Liver (tissue), 10 donors: ENCODE measurements at places on chromosomes 2 and 18.

DNA sequence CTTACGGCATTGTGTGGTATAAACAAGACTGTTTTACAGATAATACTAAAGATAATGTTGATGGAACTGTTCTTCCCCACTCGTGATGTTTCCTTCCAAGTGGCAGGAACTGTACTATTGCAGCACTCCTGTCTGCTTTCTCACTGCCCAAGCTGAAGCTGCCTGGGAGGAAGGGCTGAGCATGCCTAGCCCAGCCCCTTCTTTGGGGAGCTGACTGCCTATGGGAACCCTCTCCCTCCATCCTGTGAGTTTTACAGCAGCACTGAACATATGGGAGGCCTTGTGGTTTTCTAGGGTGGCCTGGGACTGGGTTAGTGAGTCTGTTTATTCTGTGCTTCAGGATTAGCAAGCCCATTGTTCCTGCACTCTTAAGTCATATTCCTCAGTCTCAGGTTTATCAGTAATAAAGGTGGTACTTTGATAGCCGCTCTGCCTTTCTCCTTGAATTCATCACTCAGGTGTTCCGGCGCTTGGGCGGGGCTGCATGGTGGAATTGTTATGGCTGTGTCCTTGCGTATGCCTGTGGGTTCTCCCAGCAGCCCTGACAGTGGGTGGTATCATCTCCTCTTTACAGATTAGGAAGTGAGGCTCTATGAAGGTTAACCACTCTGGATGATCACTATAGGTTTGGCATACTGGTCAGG, 379.7 kb downstream of the PTPRM start:
- no peaks in the 10 kb centered on the region for H3K27me3 ChIP-seq
- no peaks in the 10 kb centered on the region for H3K4me1 ChIP-seq
- H3K27ac ChIP-seq: no peak overlapping the region

- H3K27ac ChIP-seq: peak overlapping the region; percentile 51
- H3K27me3 ChIP-seq: no peaks in the 10 kb centered on the region
These were observed 144.1 kb downstream of the FHOD3 start for GRCh38 chr18:36441426-36442240.

DNA sequence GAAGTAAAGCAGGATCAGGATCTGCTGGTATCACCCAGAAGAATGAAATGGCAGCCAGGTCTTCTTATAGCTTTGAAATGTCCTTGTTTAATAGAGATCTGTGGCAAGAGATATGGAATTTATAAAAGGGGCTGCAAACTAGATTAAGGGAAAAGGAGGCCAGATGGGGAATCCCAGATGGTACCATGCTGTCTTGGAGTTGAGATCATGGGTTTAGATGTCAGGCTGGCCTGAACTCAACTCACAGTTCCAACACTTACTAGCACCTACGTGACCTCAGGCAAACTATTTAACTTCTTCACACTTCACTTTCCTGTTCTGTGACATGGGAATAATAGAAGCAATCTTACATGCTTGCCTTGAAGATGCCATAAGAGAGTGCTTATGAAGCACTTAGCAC, 188.2 kb downstream of the ALK start:
- DNase-seq: no peak
- no peak overlapping the region for H3K27ac ChIP-seq
- no peaks in the 10 kb centered on the region for H3K27me3 ChIP-seq
- no peak overlapping the region for H3K4me3 ChIP-seq

DNA sequence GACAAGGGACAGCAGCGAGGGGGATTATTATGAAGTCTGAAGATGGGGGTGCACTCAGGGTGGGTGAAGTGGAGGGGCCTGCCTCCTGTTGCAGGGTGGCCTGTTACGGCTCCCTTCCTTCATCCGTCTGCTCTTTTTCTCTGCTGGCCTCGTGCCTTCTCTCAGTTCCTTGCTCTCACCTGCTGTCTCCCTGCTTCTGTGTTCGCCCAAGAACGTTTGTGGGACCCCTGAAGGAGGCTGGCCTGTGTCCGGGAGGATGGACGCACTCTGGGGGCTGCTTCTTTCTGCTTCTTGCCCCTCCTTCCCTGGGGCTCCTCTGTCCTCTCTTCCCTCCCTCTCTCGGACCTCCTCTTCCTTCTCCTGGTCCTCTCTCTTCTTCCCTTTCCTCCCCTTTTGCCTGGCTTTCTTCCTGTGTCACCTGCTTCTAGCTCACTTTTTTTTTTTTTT, 13.8 kb downstream of the MROH2A start:
- H3K4me3 ChIP-seq: no peak overlapping the region
- no peak for DNase-seq
- no peaks in the 10 kb centered on the region for H3K27me3 ChIP-seq
- no peak overlapping the region for H3K27ac ChIP-seq

DNA sequence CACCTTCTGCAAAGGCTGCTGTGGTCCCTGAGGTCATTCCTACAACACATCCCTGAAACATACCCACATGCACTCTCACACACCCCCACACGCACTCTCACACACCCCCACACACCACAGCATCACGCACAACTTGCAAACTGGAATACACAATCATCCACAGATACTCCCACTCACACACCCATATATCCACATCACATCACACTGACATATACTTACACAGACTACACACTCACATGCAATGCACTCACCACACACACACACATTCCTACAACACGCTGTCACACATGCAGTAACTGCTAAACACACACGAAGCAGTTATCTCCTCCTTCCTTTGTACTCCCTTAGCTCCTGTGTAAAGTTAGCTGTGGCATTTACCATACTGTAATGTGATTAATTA, 57.1 kb upstream of the PKDCC start:
- H3K4me3 ChIP-seq: no peak overlapping the region
- no peaks in the 10 kb centered on the region for H3K36me3 ChIP-seq
- no peaks in the 10 kb centered on the region for H3K27me3 ChIP-seq
- H3K4me1 ChIP-seq: no peaks in the 10 kb centered on the region
- no peak overlapping the region for H3K27ac ChIP-seq

GRCh38 chr2:179932786-179933185, 71.4 kb upstream of the ZNF385B start:
- no peak overlapping the region for H3K27ac ChIP-seq
- no peak for DNase-seq
- no peaks in the 10 kb centered on the region for H3K36me3 ChIP-seq
- no peaks in the 10 kb centered on the region for H3K27me3 ChIP-seq
- H3K4me3 ChIP-seq: no peak overlapping the region

DNA sequence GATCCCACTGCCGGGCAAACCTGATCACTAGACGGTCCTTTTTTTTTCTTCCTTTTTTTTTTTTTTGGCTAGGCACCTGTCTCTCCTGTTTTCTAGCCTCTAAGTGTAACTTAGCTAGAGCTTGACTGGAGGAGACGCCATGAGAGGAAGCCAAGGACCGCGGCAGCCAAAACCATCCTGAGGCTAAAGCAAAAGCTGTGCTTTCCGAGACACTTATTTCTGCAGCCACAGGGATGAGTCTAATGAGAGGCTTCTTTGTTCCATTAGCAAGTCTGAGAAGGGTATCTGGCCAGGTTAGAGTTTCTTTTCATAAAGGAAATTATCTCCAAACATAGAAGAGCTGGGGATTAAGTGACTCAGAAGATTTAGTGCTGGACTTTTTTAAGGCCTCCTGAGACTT, 7.3 kb upstream of the CXCR4 start:
- no peaks in the 10 kb centered on the region for H3K4me1 ChIP-seq
- no peaks in the 10 kb centered on the region for H3K36me3 ChIP-seq
- no peak for DNase-seq
- no peak overlapping the region for H3K27ac ChIP-seq
- peaks cover 2% of the 10 kb centered on the region for H3K27me3 ChIP-seq
